Thymus (tissue), 14 donors: ENCODE measurements at places on chromosomes 1 and 21.

DNA sequence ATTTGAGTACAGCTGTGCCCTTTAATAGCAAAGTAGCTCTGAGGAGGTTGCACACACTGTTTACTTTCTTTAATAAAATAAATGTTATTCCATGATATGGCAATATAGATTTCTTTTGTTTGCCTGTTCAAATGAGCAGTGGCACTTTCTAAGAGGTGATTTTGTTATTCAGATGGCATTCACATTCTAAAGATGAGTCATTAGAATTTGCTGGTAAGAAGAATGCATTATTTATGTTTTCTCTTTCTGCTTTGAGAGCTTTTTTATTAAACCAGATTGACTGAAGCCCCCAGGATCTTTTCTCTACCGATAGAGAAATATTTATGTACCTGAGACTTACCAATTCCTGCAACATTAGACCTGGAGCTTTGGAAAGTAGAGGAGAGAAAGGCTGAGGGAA, 11.2 kb upstream of the LEPR start:
- no peak for DNase-seq

DNA sequence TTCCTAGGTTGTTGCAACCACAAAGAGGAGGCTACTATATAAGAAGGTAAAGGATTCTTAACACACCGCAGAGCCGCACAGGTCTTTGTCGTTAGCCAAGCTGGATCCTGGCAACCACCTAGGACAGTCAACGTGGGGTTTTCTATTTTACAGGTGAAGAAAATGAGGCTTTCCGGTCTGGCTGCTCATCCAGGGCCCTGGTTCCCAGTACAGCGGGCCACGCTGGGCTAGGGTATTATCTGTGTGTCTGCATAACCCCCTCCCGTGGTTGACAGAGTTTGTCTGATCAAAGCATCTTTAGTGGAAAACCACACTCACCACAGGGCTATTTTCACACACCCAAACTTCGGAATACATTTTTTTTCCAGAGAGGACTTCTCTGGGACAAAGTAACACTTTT, 39.0 kb upstream of the PDE9A start:
- DNase-seq: no peak

DNA sequence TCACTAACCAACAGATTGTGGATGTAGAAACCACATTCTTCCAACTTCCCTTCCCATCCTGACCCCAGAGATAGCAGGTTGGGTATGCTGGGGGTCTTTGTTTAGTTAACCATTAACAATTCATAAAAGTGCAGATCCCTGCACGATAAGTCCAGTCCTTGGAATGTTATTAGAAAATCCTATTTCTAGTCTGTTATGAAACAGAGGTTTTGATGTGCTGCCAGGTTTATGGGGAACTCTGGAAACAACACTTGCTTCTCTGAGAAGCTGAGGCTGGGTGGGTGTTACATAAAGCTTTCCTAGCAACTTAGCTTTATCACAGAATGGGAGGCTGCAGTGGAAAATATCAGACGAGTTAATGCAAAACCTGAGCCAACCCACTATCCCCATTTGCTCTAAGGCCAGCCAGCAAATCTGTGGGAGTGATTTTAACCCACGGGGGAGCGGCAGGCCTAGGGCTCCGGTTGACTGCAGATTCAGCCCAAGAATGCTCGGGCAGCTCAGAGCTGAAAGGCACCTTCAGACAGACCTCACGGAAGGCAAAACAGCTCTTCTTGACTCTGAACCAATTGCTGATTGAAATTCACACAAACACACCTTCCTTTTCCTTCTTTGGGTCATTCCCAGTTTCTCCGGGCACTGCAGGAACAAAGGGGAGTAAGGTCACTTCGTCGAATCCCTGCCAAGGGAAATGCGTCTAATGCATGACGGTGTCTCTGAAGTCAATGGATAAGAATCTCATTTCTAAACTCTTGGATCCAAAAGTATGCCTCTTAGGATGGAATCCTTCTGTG, 111.7 kb upstream of the IRF2BP2 start:
- no peak for DNase-seq

DNA sequence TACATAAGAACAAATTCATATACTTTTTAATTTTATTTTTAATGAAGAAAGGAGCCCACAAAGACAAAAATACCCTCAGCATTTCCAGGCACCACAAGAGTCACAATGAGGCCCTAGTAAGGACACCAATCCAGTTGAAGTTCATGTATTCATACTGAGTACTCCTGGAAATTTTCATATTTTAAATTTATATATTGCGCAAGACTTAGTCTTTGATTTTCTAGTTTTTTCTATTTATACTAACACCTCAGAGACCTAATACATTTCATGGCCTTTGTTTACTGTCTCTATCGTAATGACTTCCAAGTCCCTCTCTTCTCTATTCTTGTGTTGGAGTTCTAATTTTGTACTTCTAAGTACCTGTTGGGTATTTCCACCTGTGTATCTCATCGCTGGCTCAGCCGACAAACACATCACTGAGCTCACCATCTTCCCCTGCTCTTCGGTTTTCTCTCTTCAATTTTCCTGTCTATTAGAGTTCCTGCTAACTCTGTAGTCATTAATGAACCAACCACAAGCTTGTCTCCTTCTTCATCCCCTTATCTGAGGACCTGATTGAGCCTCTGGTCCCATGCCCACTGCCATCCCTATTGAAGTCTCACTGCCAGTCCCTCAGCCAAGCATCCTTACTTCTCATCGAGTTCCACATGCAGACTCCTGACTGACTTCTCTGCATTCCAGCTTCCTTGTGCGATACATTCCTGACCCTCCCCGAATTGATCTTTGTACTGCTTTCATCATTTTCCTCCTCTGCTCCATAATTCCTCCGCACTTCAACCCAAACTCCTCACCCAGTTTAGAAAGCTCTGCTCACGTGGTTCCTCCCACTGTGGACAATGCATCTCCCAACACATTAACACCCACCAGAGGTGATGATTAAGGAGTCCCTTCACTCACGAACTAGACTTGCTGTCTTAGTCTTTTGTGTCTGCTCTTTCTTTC, 17.3 kb upstream of the IRF2BP2 start:
- no peak for DNase-seq

DNA sequence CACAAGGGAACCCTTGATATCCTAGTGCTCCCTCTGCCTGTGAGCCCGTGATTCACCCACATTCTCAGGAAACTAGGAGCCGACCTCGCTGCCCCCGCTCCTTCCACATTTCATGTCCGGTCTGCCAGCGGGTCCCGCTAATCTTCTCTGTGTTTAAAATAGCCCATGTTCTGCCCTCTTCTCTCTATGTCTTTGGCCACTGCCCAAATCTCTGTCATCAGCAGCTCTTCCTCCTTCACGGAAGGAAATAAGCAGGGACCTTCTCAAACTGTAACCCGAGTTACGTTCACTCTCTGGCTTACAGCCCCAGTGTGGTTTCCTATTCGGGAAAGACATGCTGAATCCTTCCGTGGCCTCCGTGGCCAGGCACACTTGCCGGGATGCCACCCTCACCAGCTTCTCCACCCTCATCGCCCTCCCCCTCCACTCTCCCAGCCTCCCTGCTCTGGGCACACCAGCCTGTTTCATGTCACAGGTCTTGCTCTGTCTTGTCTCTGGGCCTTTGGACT, 21.1 kb upstream of the UBXN10 start:
- DNase-seq: no peak

- no peak for DNase-seq
Measured at GRCh38 chr1:222582099-222582774, 7.5 kb downstream of the TAF1A start.

DNA sequence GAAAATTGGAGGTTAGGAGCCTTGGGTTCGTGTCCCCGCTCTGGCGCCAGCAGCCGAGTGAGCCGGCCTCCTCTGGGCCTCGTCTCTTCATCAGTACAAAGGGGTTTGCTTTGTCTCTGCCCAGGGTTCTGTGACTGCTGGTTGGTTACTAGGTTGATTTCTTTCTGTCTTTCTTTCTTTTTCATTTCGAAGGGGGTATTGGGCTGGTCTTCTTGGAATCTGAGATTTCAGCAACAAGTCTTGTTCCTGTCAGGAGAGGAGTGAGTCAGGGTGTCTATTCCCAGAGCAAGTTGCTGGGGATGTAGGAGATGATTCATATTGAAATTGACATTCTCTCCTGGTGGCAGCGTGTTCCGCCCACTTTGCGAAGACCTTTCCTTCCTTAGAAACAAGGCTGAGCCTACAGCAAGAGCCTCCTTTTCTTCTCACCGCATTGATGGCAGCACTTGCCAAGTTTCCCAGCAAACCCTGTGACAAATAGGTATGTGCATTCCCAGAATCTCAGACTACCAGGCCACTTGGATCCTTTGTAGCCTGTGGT, 79.2 kb downstream of the MAN1C1 start:
- no peak for DNase-seq

- DNase-seq: no peak
Measured at GRCh38 chr1:205438213-205439158, 16.6 kb upstream of the LEMD1 start.

GRCh38 chr1:185367218-185367617, 50.2 kb upstream of the IVNS1ABP start:
- no peak for DNase-seq

- peak; percentile 93 for DNase-seq
Measured at GRCh38 chr1:206556750-206557635, 49.7 kb downstream of the RASSF5 start.

- no peak for DNase-seq
Measured at GRCh38 chr1:24465638-24466037, 37.0 kb upstream of the RCAN3 start.

- no peak for DNase-seq
Measured at GRCh38 chr1:43963006-43963405, 6.8 kb upstream of the DPH2 start.

DNA sequence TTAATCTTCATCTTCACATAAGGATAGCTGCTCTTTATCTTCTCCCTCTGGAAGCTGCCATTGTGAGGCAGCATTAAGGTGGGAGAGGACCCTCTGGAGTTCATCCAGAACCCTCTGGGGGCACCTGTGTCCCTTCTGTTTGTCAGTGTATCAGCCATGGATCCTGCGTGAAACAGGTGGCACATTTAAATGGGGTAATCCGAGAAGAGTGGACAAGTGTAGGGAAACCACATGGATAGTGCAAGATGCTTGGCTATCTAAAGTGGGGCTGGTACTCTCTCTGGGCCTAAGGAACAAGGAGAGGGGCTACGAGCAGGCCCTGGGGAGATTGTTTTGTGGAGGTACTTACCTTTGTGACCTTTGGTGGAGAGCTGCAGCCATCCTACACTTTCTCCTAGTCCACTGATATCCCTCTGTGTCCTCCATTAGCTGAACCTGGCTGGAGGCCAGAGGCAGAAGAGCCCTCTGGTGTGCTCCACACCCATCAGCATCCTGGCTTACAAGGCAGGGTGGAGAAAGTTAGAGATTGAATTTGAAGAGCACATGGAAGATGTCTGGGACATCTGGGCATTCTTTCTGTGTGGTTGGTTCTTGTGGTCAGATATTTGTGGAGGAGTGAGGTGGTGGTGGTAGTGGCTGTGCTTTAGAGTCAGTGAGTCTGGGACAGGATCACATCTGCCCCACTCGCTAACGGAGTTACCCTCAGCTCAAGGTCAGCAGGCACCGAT, 117.7 kb downstream of the FGGY start:
- no peak for DNase-seq

DNA sequence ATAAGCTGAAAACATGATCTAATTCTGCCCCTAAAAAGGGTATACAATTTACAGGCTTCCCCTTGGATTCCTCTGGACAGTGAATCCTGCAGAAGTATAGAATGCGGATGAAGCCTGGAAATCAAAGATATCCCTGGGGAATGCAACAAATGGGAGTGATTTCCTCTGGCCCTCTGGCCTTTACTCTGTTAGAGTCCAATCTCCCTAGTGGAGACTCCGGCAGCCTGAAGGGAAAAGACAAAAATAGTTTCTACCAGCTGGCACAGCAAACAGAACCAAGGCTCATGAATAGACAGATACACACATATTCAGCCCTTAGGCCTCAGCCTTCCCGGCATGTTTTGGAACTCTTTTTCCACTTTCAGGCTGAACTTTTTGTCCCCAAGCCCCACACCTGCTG, 3.9 kb upstream of the LRRC52 start:
- DNase-seq: no peak

DNA sequence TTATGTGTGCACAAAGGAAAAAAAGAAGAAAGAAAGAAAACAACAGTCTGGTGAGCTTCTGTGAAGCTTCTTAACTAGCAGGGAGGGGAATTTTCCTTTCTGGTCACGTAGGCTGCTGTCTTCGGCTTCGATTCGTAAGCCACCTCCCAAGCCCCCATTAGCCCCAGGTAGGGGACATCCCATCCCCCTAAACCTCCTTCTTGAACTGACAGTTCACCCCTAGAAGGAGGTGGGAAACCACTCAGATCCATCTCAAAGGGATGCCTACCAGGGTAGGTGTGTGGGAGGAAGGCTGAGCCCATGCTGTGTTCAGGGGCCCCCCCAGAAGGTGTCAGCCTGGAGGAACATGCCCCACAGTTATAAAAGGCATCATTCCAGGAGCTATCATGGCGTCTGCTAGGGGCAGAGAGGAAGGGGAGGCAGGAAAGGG, 25.8 kb downstream of the CD247 start:
- no peak for DNase-seq

GRCh38 chr21:39348040-39348354, 891 bp downstream of the HMGN1 start:
- no peak for DNase-seq

DNA sequence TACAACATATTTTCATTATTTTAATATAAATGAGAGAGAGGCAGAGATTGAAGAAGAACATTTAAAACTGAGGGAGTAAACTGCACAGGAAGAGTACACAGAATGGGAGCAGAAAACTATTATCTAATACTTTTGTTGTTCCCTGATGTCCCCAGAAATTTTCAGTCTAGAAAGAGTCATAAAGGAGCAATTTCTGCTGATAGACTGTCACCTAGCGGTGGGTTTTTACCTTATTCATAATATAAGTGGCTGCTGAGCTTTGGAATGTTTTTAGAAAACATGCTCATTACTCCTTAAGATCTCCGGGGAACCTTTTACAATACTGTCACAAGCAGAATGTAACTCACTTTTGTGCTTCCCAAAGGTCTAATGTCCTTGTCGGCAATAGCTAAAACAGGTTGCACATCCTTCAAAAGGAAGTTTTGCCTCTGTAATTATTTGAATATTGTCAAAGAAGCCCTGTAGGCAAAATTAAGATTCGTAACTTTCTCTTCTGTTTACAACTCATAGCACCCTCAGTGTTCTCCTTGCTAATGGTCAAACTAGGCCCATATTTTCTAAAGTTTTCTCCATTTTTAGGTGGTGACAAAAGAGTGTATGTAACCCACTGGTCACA, 4.9 kb upstream of the NPL start:
- DNase-seq: peak; percentile 59

- no peak for DNase-seq
Measured at GRCh38 chr1:98398649-98399048, 262.9 kb upstream of the SNX7 start.

DNA sequence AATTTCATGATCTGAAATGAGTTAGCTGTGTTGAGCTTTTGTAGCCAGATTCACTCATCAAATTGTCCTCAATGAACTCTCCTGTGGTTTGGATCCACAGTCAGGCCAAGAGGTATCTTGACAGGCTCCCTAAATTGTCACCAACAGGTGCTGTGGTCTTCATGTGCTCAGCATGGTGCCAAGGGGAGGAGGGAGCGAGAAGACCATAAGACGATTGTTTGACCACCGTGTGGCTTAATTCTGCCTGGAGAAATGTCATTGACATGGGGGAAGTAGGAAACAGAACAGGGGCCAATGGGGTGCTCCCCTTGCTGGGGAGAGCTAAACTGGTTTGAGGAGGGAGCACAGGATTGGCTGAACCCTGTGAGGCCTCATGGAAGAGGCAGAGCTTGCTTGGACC, 219.3 kb downstream of the KCNJ6 start:
- no peak for DNase-seq
